ENCODE measurements at places on chromosomes 4 and X.
A peak's percentile ranks its signal among the peaks of the same experiment; 100 is the strongest.

DNA sequence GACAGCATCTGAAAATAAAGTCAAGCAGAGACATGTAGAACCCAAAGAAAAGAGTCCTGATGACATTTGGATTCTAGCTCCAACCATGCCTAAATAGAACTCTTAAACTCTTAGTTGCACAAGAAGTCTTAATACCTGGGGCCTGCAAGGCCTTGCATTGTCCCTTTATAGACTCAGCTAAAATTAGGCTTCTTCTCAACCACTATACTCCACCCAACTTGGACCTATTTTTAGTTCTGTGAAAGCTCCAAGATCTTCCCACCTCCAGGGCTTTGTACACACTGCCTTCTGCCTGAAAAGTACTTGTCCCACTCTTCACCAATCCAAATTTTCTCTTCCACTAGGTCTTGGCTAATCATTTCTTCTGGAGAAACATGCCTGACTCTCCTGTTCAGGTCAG lies 36.5 kb downstream of the PLK4 start:
- DNase-seq, result no peak

GRCh38 chr4:136583567-136583966 lies 948.7 kb downstream of the PCDH18 start:
- no peak for DNase-seq

- no peak for DNase-seq
Measured at GRCh38 chrX:108412783-108413182, 25.4 kb downstream of the COL4A6 start.

GRCh38 chr4:186058253-186058979 lies 10.5 kb upstream of the TLR3 start:
- no peak for DNase-seq

DNA sequence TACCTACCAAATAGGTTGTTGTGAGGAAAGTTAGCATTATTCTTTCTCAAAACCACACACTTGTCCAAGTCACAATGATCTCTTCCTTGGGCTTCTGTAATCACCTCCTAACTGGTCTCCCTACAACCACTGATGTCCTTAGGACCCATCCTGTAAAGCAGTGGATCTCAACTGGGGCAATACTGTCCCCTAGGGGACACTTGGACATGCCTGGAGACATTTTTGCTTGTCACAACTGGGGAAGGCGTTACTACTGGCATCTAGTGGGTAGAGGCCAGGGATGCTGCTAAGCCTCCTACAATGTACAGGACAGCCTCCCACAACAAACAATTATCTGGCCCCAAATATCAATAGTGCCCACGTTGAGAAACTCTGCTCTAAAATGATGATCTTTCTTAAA lies 118.7 kb upstream of the AP1S2 start:
- DNase-seq, result no peak

GRCh38 chrX:124679199-124679598 lies 332.8 kb downstream of the SH2D1A start:
- DNase-seq, result no peak

- DNase-seq, result no peak
Measured at GRCh38 chr4:168569066-168569930, 72.4 kb downstream of the PALLD start.

DNA sequence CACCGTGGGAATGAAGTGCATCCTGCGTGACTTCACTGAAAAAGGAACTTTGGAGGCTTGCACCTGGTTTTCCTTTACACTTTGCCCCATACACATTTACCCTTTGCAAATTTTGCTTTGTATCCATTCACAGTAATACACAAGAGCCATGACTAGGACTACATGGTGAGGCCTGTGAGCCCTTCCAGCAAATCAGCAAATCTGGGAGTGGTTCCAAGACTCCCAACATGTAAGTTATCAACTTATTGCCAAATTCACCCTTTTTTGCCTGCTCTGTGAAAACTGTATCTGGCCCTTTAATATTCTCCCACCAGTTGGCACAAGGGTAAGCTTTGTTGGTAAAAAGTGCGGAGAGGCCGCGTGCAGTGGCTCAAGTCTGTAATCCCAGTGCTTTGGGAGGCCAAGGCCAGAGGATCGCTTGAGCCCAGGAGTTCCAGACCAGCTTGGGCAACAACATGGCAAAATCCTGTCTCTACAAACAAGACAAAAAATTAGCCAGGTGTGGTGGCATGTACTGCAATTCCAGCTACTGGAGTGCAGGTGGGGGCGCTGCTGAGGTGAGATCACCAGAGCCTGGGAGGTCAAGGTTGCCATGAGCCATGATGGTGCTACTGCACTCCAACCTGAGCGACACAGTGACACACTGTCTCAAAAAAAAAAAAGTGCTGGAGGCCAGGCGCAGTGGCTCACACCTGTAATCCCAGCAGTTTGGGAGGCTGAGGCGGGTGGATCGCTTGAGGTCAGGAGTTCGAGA lies 5.0 kb downstream of the PRMT9 start:
- no peak for DNase-seq

DNA sequence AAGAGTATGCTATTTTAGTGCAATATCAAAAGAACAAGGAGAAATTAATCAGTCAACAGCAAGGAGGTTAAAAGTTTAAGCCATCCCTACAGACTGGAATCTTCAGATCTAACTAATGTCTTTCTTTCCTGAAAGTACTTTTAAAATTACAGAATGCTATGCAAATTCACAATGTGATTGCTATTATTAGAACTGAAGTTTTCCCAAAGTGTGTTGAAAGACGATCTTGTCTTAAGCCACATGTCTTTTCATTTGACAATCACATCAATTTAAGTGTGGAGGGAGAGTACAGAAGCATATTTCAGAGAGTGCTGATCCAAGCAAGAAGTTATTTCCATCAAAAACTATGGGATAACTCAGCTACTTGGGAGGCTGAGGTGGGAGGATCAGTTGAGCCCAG lies 64.7 kb upstream of the TNIP3 start:
- no peak for DNase-seq

DNA sequence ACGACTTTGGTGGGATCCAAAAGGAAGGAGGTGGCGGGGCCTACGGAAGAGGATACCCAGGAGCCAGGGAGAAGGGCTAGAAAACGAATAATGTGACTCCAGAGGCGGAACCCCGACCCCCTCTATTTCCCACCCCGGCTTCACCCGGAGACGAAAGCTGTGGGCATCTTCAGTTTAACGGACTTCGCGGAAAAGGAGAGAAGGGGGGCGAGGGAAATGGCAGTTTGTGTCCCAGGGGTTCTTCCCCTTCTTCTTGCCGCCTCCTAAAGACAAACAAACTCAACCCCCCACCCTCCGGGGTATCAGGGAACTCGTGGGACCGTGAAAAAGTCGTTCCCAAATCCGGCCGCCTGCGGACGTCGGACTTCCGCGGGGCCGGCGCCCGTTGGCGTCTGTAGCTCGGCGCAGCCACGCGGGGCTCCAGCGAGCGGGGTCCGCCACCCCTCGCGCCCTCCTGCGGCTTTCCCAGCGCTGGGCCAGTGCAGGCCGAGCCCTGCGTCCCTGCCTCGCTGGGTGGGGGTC lies 3.6 kb upstream of the LEF1 start:
- no peak for DNase-seq

DNA sequence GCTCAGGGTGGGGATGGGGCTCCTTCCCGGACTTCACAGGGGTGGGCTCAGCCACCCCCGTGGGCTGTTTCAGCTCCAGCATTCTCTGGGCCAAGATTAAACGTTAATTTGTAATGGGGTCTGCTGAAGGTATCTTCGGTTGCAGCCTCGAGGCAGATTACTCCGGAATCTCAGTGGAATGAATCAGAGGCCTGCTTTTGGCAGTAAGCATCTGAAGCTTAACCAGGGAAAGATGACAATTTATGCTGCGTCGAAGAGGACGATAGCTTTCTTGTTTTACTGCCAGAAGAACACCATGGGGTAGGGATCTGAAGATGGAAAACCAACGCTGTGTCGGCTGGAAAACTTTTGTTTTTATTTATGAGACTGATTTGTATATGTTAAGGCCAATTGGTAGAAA lies 129.2 kb upstream of the MSX1 start:
- DNase-seq, result no peak

DNA sequence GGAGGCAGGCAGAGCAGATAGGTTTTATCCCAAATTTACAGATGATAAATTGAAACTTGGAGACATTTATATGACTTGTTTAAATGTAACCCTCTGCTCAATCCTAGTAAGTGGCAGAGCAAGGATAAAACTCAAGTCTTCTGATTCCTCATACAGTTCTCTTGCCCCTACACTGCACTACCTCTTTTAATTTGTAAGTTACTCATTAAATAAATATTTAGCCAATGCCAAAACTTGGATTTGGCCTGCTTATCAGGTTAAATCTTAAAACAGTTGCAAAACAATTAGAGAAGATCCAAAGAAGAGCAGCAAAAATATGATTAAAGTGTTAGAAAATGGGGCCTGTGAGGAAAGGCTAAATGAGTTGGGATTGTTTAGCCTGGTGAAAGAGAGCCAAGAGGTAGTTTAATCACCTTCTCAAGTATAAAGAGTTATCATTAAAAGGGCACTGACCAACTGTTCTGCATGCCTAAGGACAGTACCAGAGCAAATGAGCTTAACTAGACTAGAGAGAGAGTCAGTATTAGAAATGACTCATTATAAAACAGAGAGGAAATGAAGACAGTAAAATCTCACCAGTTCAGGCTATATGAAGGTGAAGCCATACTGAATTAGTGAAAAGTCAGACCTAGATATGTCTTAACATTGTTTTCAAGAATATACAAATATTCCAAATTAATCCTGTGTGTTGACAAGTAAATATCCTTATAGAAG lies 146.3 kb downstream of the GRIA3 start:
- no peak for DNase-seq

- no peak for DNase-seq
Measured at GRCh38 chr4:156933633-156934258, 37.9 kb downstream of the PDGFC start.

- DNase-seq, result peak; percentile 54
Measured at GRCh38 chr4:1628892-1629698, 55.0 kb downstream of the FAM53A start.

GRCh38 chr4:10403633-10404445 lies 53.4 kb downstream of the ZNF518B start:
- DNase-seq, result no peak

DNA sequence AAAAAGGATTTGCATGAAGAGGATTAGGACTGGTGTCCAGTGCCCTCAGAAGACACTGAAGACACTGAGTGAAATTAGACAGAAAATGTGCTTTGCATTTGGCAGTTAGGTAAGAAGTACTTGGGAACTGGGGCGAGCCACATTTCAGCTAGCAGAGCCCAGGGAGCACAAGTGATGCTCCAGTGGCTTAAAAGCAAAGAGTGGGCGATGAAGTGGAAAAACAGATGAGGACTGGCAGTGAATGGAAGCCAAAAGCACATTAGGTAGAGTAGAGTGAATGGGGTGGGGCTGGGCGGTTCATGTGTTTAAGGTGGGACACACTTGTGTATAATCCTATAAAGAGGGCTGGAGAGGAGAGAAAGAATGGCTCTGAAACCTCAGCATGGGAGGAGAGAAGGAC lies 18.4 kb downstream of the DCLK2 start:
- DNase-seq, result no peak

DNA sequence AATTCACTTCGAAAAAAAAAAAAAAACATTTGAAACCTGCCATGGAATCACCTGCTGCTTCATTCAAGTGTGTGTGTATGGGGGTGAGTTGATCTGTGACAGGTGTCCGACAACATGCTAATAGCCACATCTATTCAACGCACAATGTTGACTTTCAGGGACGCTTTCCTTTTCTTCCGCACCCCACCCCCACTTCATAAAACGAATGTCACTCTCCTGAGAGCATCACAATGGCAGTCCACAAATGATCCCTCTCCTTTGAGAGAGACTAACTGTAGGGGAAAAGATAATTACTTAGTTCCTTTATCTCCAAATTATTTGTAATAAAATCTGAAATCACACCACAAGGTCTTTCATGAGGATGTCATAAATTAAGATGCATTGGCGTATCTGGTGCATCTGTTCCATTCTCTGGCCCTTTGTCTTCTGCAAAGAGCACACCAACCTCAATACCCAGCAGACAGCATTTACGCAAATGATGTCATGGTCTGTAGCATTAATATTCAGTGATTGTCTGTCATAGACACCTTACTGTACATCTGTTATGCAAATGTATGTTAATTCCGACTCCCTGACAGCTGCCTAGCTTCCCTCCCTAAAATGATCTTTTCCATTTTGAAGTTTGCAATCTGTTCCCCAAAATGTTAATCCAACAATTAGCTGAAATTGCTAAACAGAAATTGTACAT lies 640.0 kb upstream of the BOD1L1 start:
- no peak for DNase-seq

DNA sequence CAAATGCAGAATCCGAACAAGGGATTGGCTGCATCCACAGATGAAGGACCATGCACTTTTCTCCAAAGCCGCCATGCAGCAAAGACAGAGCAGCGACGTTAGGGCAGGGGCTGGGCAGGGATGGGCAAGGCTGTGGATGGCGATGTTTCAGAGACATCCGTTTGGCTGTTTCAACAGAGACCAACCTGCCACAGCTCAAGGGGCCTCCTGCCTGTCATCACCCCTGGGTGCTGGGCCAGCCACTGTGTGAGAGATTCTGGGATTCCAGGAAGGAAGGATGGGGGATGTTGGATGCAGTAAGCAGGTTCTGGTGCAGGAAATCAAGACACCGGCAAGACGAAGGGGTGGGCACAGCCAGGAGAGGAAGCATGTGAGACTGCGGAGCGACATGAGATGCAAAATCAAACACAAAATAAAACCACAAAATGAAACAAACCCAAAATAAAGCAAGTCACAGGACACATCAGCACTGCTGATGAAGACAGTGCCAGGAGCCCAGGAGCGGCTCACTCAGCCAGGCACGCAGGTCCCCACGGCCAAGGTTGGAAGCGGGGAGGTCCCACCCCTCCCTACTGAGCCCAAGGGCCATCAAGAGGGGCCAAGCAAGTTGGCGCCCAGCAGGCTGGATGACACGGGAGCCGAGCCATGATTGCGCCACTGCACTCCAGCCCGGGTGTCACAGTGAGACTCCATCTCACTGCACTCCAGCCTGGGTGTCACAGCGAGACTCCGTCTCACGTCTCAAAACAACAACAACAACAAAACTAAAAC lies 68.1 kb downstream of the FAM53A start:
- no peak for DNase-seq

DNA sequence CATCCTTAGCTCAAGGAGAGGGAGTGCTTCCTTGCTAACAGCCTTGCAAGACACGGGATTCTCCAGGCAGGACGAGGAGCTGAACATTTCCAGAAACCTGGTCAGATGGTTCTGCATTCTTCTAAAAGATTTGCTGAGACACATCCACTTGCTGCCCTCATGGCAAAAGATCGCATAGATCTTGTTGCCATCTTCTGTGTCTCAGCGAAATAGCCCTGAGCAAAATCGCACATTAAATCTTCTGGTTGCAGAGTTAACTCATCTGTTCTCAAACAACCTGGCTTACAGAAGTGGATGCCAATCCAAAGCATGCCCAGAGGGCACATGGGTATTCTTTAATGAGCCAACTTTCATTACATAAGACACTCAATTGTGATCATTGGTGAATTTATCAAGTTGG lies 167.5 kb downstream of the PRKX start:
- no peak for DNase-seq

GRCh38 chr4:52755426-52755825 lies 4.2 kb upstream of the ERVMER34-1 start:
- no peak for DNase-seq

- DNase-seq, result no peak
Measured at GRCh38 chr4:20684852-20685763, 15.2 kb upstream of the PACRGL start.
